Stimulated activated CD4-positive, alpha-beta T cell treated with anti-CD3 and anti-CD28 coated beads, Interleukin-12 subunit alpha, Interleukin-12 subunit beta, amount 100 ng/mL, for 24 hours (primary cell): ENCODE measurements at places on chromosomes 6 and 20.

DNA sequence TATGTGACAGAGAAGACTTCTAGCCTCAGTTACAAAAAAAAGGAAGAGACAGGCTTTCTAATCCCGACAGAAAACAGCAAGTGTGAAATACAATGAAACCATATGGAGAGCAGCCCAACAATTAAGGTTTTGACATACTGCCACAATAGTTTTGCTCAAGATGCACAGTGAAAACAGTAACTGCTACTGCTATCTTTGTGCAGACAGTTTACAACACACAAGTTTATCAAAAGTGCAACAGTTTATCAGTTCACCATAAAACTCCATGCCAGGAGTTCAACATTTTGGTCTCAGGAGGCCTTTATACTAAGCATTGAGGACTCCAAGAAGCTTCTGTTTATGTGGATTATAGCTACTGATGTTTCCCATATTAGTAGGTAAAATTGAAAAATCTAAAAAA, 37.6 kb downstream of the GOPC start:
- no peak for DNase-seq

GRCh38 chr6:137097057-137097456, 52.3 kb upstream of the IL20RA start:
- no peak for DNase-seq

GRCh38 chr6:98324446-98324845, 509.9 kb upstream of the POU3F2 start:
- DNase-seq, result no peak

DNA sequence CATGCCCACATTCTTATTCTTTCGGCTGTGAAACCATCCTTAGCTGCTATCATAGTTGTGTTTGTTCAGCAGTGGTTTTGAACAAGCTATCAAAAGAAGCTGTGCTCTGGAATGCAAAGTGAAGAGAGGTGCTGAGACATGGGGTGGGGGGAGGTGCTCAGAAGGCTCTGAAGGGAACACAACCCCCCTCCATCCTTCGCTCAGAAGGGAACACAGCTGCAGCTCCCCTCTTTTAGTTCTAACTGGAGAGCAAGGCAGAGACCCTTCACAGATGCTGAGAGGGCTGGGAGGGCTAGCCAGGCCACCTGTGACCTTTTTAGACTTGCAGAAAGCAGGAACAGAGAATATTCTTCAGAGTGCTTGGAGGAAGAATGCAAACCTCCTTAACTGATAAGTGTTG, 17.6 kb upstream of the SSTR4 start:
- no peak for DNase-seq

DNA sequence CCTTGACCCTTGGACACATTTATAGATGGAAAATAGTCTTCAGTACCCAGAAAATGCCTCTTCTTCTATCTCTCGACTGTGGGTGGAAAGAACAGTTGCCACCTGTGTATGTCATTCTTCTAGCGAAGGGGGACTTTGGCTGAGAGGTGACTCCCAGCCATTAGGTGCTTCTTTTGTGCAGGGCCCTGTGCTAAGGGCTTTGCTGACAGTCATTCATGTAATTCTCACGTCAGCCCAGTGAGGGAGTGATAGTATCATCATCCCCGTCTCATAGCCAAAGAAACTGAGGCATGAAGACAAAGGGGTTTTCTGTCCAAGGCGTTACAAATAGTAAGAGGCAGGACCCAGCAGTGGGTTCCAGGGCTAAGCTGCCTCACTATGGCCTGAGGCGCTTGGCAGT, 160.8 kb downstream of the SCML4 start:
- DNase-seq, result no peak

DNA sequence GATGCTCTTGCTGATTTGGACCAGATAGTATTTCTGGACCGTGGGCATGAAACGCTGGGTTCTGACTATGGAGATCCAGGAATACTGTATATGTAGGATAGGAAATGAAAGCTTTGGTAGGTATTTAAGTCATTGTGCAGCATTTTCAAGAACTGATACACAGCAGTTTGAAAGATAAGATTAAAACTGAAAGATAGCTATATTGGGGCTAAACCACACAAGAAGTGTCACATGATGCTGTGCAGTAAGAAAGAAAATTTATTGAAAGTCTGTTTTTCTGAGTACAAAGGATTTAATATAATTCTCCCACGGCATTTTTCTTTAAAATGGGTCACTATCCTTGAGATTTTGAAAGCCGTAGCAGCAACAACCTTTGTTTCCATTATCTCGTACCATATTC, 305 bp downstream of the IL17A start:
- DNase-seq, result no peak

DNA sequence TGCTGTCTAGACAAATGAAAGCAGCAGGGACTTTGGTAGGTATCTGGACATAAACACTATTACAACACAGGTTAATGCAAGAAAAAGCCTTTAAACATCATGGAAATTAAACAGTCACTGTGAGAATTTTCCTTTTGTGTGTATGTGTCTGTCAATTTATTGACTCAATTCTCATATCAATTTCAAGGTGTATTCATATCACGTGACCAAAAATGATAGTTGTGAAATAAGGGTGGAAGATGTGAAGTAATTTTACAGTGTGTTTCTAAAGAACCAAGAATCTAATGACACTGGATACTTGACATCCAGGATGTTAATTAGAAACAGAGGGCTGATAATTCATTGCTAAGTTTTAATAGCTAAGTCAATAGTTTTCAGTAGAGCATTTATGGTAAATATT, 244.0 kb downstream of the TMEM242 start:
- DNase-seq, result no peak
